ENCODE measurements at places on chromosomes 11 and 22.

GRCh38 chr11:46607516-46607915 lies 9.5 kb downstream of the HARBI1 start:
- H3K4me3 ChIP-seq = no peak overlapping the region
- H3K27me3 ChIP-seq = no peaks in the 10 kb centered on the region
- no peak overlapping the region for H3K27ac ChIP-seq
- peaks cover 3% of the 10 kb centered on the region for H3K4me1 ChIP-seq

DNA sequence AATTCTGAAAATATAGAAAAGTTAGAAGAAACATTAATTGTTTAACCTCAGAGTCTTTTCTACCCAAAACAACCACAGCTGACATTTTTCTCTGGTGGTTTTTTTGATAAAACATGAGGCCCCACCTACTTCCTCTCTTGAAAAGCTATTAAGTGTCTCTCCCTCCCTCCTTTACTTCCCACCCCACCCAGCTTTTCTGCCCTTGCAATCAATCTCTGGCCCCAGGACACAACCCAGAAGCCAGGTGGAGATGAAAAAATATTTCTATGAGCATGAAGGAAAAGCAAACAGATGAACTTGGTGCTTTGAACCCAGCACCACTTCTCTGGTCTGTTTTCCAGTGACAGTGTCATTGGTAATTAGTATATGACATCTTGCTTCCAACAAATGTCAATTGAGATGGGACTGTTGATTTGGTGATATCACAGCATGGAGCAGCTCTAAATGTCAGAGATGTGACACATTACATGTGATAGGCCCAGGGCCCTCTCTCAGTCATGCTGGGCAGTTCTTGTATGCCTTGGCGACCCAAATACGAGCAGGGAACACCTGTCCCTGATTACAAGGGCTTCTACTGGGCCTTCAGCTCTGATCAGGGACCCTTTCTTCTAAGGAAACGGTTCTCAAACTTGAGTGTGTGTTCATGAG lies 23.9 kb upstream of the TMPRSS13 start:
- H3K27me3 ChIP-seq = no peaks in the 10 kb centered on the region
- no peak for DNase-seq
- H3K4me3 ChIP-seq = peak overlapping the region; percentile 66

GRCh38 chr22:29370537-29370936 lies 17.8 kb downstream of the AP1B1 start:
- peaks cover 5% of the 10 kb centered on the region for H3K36me3 ChIP-seq
- H3K4me3 ChIP-seq = no peak overlapping the region
- no peak for DNase-seq

- H3K4me3 ChIP-seq = no peak overlapping the region
- no peaks in the 10 kb centered on the region for H3K36me3 ChIP-seq
- DNase-seq = no peak
- peaks cover 37% of the 10 kb centered on the region for H3K4me1 ChIP-seq
Observed at GRCh38 chr22:22825213-22825593, 62.4 kb upstream of the IGLL5 start.

GRCh38 chr11:13119941-13120520 lies 110.9 kb downstream of the RASSF10 start:
- H3K36me3 ChIP-seq = no peaks in the 10 kb centered on the region
- H3K27ac ChIP-seq = no peak overlapping the region
- H3K27me3 ChIP-seq = peaks cover 55% of the 10 kb centered on the region
- no peak overlapping the region for H3K4me3 ChIP-seq

DNA sequence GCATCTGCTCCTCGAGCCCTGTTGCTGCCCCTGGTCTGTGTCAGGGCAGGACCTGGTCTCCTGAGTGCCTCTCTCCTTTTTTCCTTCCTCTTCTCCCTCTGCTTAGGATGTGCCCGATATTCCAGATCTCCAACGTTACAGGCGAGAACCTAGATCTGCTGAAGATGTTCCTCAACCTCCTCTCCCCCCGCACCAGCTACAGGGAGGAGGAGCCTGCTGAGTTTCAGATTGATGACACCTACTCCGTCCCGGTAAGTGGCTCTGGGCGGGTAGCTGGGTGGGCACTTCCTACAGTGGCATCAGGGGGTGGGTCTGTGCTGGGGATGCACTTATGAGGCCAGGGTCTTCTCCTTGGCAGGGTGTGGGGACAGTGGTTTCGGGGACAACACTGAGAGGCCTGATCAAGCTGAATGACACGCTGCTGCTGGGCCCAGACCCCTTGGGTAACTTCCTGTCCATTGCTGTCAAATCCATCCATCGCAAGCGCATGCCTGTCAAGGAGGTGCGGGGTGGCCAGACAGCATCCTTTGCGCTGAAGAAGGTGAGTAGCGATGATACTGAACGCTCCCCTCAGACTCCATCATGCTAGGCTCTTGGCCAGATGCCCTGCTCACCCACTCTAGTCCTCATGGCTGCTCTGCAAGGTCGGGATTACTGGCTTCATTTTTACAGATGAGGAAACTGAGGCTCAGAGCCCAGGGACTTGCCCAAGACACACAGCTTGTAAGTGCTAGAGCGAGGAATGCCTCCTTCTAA lies 20.3 kb downstream of the GTPBP1 start:
- H3K4me3 ChIP-seq = no peak overlapping the region
- no peak for DNase-seq
- H3K4me1 ChIP-seq = peaks cover 16% of the 10 kb centered on the region
- no peaks in the 10 kb centered on the region for H3K27me3 ChIP-seq
- peaks cover 8% of the 10 kb centered on the region for H3K36me3 ChIP-seq

DNA sequence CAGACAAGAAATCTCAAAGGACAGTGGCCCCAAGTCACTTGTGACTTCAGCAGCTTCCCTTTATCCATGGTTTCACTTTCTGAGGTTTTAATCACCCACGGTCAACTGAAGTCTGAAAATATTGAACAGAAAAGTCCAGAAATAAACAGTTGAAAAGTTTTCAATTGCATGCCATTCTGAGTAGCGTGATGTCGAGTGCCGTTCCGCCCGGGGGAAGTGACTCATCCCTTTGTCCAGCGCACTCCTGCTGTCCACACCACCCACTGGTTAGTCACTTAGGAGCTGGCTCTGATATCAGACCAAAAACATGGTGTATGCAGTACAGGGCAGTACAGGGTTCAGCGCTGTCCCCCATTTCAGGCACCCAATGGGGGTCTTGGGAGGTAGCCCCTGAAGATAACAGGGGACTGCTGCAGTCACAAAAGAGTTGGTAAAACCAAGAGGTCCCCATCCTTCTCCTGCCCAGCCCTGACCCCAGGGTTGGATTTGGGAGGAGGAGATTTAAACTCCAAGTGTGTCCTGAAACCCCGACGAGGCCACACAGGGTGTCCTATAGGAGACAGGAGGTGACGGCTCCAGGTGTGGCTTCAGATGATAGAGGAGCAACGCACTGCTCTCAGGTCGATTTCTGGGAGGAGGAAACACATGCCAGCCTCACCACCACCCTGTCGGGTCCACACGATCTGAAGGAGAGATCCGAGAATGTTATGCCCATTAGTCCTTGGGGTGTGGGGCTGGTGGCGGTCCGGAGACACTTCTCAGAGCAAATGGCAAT lies 390.1 kb downstream of the CTTN start:
- H3K4me3 ChIP-seq = no peak overlapping the region
- DNase-seq = no peak
- H3K27ac ChIP-seq = no peak overlapping the region
- no peaks in the 10 kb centered on the region for H3K4me1 ChIP-seq

DNA sequence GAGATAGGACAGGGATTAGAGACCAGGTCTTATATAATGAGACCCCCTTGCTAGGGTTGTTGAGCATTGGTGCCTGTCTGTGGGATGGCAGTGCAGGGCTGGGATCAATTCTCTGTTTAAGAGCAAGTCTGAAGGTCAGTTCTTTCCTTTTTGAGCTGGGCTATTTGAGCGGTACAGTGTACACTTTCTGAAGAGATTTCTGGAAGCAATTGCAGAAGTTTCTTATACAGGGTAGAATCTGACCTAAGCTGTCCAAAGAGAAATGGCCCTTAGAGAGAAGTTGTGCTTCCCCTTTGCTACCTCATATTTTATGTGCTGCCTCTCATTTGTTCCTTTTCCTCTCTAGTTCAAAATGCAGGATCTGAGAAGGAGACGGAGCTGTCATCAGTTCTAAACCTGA lies 35.8 kb downstream of the CSTPP1 start:
- H3K4me3 ChIP-seq = no peak overlapping the region
- no peaks in the 10 kb centered on the region for H3K36me3 ChIP-seq
- H3K27ac ChIP-seq = no peak overlapping the region
- peaks cover 3% of the 10 kb centered on the region for H3K4me1 ChIP-seq
- no peak for DNase-seq
- H3K27me3 ChIP-seq = no peaks in the 10 kb centered on the region

DNA sequence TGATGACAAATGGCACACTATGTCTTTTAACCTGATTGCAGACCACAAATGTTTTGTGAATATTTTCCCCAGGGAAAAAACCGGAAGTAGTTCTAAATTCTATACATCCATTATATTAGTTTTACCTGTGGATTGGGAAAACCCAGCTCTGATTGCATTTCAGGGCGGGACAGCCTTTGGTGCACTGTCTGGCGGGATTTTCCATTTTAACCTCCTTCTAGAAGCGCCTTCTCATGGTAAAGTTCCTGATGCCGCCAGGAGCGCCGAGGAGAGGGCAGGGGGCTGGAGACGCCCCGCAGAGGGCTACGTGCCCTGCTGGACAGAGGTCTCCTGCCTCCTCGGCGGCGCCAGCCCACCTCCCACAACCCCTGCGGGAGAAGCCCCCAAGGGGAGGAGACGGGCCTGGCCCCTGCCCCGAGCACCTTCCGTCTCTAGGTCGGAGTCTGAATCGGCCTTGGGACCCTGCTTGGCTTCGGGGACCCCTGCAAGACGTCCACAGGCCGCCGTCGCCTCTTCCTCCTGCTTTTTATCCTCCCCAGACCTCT lies 1.2 kb upstream of the P2RX6 start:
- no peak for DNase-seq
- peak overlapping the region; percentile 87 for H3K4me3 ChIP-seq
- peak overlapping the region; percentile 86 for H3K27ac ChIP-seq
- H3K27me3 ChIP-seq = no peaks in the 10 kb centered on the region
- H3K36me3 ChIP-seq = no peaks in the 10 kb centered on the region

- peaks cover 7% of the 10 kb centered on the region for H3K4me1 ChIP-seq
- peaks cover 59% of the 10 kb centered on the region for H3K27me3 ChIP-seq
- H3K36me3 ChIP-seq = peaks cover 3% of the 10 kb centered on the region
- H3K27ac ChIP-seq = no peak overlapping the region
- no peak for DNase-seq
- no peak overlapping the region for H3K4me3 ChIP-seq
Observed at GRCh38 chr11:61607920-61608599, 27.2 kb upstream of the SYT7 start.

DNA sequence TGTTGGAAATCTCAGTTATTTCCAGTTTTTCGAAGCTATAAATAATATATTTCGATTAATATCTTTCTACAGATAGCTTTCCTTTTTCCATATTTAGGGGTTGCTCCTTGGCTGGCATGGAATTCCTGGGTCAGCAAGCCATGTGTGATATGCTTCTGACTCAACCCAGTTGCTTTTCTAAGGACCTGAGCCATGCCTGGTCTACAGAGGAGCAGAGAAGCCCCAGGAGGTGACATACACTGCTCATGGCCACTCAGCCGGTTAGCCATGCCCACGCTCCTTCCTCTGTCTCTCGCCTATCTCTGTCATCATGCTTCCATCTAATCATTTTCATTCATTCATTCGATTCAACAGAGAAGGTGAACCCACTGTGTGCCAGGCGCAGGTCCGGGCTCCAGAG lies 23.2 kb upstream of the PDGFB start:
- no peak for DNase-seq
- H3K4me1 ChIP-seq = peaks cover 2% of the 10 kb centered on the region
- H3K36me3 ChIP-seq = peaks cover 2% of the 10 kb centered on the region
- no peak overlapping the region for H3K27ac ChIP-seq
- no peaks in the 10 kb centered on the region for H3K27me3 ChIP-seq

DNA sequence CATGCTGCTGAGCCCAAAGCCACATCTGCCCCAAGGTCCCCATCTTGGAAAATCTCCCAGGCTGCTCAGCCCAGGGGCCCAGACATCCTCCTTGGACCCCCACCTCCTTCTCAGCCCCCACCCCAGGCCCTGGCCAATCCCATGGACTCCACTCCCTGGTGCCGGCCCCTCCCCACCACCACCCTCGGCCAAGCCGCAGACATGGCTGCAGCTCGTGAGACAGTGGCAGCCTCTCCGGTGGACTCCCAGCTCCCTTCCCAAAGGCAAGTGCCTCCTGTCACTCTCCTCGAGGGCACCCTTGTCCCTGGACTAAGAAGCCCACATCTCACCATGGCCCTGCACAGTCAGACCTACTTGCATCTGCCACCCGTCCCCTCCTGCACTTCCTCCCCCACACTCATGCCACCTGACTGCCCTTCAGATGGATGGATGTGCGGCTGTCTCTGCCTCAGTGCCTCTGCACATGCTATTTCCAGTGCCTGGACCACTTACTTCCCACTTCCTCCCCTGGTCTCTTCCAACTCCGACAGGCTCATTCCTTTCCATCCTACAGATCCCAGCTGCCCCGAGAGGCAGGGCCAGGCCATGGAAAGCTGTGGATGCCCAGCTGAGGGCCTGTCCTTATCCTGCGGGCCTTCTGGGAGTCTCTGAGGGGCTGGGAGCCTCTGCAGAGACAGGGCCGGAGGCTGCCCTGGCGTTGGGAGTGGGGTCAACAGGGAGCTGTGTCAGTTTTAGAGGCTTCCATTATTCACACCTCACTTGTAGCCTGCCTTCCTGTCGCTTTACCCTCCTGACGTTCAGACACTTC lies 25.5 kb upstream of the RFPL3 start:
- H3K36me3 ChIP-seq = peaks cover 5% of the 10 kb centered on the region
- peaks cover 46% of the 10 kb centered on the region for H3K27me3 ChIP-seq
- no peak for DNase-seq
- H3K4me3 ChIP-seq = no peak overlapping the region
- no peak overlapping the region for H3K27ac ChIP-seq

DNA sequence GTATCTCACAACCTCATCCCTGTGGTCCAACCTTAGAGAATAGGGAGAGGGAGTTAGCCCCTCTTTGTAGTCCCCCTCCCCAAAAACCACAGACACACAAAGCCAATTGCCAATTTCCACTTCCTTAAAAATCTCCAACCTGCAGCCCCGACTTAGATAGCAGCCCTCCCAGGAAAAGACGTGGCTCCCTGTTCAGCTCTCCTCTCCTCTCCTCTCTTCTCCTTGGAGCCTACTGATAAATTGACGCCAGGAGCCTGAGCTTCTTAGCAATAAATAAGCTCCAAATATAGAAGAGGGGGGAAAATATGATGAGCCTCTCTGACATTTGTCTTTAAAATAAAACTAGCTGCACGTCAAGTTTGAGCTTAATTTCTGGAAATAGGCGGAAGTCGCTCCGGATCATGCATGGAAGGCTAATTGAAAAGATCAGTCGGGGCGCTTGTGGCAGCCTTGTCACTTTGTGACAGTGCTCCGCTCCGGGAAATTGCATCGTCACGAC lies 7.3 kb downstream of the PAX6 start:
- peak overlapping the region; percentile 27 for H3K27ac ChIP-seq
- peaks cover 11% of the 10 kb centered on the region for H3K36me3 ChIP-seq
- H3K4me1 ChIP-seq = peaks cover 16% of the 10 kb centered on the region
- H3K27me3 ChIP-seq = peaks cover 72% of the 10 kb centered on the region
- DNase-seq = no peak
- H3K4me3 ChIP-seq = peak overlapping the region; percentile 41

Measured in T-helper 17 cell (primary cell).